ENCODE measurements at places on chromosomes 12 and 14.

GRCh38 chr14:69878251-69878650, 965 bp upstream of the SMOC1 start:
- DNase-seq = no peak

GRCh38 chr12:11877869-11878780, 192.6 kb upstream of the BCL2L14 start:
- DNase-seq = peak; percentile 55

- DNase-seq = no peak
These were observed 106.0 kb upstream of the SFSWAP start for GRCh38 chr12:131604859-131605258.

- no peak for DNase-seq
These were observed 58.2 kb upstream of the CORO1C start for GRCh38 chr12:108789546-108789945.

GRCh38 chr12:48943221-48943620, 14.1 kb downstream of the ARF3 start:
- no peak for DNase-seq

DNA sequence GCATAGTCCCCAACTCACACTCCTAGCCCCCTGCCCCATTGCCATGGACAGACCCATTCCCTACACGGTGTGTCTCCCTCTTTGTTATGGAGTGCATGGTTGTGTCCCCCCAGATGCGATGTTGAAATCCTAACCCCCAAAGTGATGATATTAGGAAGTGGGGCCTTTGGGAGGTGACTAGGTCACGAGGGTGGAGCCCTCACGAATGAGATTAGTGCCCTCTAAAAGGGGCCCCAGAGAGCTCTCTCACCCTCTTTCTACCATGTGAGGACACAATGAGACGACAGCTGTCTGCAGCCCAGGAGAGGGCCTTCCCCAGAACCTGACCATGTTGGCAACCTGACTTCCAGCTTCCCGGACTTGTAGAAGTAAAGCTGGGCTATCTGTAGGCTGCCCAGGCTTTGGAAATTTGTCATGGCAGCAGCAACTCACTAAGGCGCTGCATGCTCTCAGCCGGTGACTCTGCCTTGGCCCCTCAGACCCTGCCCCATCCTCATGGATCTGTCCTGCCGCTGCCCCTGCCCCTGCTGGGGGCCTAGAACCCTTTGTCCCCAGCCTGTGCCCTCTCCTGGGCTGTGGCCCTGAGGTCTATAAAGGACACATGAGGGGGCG, 318.1 kb upstream of the RTL1 start:
- no peak for DNase-seq

DNA sequence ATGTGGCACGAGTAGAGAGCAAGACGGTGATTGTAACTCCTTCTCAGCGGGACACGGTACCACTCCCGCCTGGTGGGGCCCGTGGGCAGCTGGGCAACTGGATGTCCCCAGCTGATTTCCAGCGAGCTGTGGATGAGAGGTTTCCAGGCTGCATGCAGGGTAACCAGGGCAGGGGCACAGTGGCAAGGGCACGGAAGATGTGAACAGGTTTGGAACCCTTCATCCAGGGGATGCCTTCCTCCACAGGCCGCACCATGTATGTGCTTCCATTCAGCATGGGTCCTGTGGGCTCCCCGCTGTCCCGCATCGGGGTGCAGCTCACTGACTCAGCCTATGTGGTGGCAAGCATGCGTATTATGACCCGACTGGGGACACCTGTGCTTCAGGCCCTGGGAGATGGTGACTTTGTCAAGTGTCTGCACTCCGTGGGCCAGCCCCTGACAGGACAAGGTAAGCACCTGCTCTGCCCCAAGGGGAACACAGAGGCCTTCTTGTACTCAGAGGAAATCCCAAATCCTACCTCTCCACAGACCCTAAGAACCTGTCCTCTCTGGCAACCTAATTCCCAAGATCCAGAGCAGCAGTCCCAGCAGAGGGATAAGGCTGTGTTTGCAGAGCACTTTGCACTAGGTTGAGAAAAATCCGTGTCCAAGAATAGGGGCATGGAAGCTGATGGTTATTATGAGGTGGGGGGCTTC, 4.3 kb downstream of the PCK2 start:
- no peak for DNase-seq

DNA sequence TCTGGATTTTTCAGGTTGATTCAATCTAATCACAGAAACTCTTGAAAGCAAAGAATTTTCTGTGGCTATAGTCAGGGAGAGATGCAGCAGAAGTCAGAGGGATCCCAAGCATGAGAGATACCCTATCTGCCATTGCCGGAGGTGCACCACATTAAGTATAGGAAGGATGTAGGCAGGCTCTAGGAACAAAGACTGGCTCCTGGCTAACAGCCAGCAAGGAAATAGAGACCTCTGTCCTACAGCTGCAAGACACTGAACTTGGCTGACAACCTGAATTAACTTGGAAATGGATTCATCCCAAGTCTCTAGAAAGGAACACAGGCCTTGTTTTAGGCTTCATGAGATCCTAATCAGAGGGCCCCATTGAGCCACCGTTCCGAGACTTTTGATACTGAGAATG, 364.9 kb upstream of the FLRT2 start:
- no peak for DNase-seq

GRCh38 chr14:34237677-34238076, 224.4 kb downstream of the SPTSSA start:
- DNase-seq = no peak

- no peak for DNase-seq
These were observed 215.8 kb downstream of the PCNX1 start for GRCh38 chr14:71122866-71123565.

DNA sequence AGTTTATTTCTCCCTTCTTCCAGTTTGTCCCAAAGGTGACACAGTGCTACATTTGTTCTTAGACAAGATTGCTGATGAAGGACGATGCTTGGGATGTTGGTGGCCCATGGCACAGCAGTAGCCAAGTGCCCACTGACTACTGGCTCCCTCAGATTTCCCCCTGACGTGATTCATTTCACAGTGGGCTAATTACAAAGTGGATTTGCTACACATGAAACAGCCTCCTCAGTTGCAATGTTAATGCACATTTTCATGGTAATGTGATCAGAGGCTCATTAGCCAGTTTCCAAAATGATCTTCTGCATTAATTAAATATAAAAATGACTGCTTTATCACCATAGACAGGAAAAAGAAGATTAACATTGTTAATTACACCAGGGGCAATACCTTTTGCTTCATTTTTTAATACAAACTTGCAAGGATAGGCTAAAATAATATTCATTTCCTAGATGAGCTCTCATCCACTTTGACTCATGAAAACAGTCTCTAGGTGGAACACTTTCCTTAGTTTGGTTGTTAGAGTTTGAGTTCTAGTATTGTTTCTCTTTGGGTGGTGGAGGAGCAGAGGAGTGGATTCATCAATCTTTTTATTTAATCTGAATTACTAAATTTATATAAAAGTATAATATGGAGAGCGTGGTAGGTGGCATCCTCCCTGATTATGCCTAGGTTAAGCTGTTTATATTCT, 250.9 kb downstream of the PDZRN4 start:
- no peak for DNase-seq

GRCh38 chr12:52413782-52414345, 7.7 kb upstream of the KRT82 start:
- no peak for DNase-seq

DNA sequence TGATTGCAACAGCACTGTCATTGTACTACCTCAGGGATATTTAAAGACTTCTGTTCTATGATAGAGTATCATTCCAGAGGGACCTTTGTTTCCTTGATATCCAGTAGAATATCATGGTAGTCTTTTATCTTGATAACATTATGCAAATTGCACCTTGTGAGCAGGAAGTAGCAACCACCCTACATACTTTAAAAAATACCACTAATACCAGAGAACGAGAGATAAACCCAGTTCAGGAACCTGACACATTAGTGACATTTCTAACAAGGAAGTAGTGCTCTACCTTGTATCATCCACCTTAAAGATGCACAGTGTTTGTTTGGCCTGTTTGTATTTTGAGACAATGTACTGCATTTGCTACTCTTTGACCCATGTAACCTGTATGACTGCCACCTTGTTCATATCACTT, 8.8 kb upstream of the MAP4K5 start:
- DNase-seq = no peak

DNA sequence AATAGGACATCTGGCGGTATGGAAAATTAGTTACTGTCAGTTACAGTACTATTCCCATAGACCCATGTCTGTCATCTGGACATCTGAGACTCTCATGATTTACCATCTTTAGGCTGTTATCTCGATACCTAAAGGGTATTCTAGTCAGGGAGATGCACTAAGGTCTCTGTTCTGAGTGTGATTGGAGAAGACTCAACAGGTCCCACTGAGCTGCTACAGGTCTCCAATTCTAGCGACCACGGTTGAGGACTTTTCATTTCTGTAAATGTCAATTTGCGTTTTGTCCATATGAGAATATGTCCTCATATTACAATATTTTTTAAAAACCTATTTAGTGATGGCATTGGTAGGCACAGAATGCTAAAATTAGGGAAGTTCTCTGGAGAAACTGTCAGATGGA, 1160.2 kb downstream of the TMEM121 start:
- DNase-seq = no peak

DNA sequence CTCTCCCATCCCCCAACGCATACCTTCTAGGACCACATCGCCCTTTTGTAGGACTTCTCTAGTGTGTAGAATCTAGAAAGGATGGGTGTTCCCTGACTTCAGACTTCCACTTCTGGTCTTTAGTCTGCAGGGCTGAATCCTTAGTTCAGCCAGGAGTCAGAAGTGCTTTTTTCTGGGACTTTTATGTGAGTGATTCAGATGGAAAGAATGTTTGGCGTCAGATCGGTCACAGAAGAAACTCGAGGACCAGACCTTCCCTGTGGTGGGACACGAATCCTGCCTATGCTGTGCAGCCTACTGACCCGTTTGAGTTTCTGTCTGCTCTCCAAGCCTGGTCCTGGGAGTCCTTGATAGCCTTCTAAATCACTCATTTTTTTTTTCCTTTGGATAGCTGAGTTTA, 165.4 kb upstream of the SSTR1 start:
- peak; percentile 12 for DNase-seq

DNA sequence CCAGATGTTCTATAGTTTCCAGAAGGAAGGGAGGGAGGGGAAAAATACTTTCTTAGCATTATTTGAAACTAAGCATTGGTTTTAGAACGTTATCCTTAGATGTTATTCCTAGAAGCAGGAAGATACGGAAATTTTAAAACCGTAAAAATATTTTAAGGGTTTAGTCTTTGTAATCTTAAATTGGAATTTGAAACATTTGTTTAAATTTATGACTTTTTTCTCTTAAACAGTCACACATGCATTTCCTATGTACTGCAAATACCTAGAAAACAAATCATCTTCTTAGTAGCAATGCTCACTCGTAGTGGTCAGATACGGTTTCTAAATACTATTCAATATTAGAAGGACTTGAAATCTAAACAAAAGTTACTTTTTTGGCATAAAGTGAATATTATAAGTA, 282.0 kb downstream of the ERC1 start:
- DNase-seq = no peak

Data from H54 (cell line).